ENCODE measurements at places on chromosomes 5 and 9. TPM values are rescaled to one million over a fixed set of nuclear protein-coding genes. Genes with fewer than 3 reads are reported as not detected.

DNA sequence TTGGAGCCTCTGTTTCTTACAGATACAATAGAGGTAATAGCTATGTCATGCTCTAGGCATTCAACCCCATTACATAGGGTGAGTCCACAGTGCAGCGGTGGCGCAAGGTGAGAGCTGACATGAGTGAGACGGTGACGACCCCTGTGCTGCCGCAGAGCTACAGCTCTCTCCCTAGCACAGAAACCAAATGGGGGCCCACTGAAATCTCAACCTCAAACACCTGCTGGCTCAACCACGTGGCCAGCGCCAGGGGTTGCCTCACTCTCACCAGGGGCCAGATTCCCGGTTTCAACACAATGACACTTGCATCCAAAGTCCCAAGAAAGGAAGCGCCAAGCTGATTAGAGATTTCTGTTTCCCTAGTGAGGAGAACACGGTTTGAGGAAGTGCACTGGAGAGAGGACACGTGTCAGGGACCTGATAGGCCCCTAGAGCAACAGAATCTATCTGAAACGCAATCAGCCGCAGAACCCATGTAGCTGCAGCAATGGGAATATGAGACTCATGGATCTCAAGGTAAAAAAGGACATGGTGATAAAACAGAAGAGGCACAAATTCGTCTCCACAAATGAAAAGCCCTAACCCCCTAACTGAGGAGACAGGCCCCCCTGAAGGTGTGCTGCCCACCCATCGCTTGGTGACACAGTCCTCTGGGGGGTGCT lies 114.3 kb downstream of the CRB2 start:
- no peak for DNase-seq

DNA sequence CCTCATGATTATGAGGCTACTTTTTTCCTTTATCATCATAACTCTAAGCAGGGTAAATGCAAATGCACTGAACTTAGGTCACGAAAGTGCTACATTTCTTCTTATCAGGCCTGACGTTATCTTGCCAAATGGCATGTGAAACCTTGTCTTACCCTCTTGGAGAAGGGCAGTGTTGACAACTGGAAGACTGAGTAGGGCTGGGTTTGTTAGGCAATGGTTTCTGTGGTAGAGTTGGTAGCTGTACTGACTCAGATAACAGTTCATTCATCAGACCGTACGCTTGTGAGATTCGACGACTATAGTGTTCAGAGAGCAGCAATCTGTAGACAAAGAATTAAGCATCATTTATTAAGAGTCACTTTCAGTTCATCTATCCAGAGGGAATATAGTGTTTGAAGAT lies 127.7 kb downstream of the CPLANE1 start:
- DNase-seq, result no peak

The ODF2 gene
- 36.2 TPM for total RNA-seq

DNA sequence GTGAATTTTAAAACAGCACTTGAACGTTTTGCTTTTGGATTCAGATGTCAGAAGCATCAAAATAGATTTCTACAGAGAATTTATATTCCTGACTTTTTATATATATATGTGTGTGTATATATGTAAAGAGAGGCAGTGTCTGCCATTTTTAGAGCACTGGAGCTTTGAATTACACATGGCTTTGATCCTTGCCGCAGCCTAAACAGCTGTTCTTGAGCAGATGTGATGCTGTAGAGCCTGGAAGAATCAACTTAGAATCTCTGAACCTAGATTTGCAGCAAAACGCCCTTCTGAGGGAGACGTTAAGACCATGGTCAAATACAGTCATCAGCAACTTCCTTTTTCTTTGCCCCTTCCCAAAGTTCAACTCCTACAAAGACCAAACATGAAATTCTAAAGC lies 21.7 kb upstream of the C5orf47 start:
- no peak for DNase-seq

DNA sequence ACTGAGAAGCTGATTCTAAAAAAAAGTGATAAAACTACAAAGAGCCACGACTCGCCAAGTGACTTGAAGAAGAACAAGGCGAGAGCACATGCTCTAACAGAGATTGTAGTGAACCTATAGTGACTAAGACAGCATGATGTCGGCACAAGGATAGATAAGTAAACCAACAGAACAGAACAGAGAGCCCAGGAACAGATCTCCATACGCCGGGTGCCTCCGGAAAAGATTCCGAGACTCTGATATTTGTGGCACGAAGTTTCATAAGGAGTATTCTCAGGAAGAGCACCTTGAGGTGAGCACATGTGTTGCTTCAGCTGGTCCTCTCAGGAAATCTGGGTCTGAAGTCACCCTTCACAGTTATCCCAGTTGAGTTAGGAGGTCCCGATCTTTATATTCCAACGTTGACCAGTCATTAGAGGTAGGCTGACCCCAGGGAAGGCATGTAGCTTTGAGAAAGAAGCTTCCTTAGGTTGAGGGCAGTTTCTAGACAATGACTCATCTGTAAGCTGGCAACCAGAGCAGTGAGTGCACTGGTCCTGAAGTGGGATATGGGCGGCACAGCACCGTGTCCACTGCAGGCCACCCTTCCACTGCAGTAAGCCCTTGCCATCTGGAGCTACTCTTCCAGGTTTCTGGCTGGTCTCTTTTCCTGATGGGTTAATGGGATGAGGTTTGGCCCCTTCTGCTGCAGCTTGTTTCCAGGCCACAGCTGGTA lies 13.6 kb upstream of the CLK4 start:
- no peak for DNase-seq
